ENCODE measurements at places on chromosomes 7 and 10.

DNA sequence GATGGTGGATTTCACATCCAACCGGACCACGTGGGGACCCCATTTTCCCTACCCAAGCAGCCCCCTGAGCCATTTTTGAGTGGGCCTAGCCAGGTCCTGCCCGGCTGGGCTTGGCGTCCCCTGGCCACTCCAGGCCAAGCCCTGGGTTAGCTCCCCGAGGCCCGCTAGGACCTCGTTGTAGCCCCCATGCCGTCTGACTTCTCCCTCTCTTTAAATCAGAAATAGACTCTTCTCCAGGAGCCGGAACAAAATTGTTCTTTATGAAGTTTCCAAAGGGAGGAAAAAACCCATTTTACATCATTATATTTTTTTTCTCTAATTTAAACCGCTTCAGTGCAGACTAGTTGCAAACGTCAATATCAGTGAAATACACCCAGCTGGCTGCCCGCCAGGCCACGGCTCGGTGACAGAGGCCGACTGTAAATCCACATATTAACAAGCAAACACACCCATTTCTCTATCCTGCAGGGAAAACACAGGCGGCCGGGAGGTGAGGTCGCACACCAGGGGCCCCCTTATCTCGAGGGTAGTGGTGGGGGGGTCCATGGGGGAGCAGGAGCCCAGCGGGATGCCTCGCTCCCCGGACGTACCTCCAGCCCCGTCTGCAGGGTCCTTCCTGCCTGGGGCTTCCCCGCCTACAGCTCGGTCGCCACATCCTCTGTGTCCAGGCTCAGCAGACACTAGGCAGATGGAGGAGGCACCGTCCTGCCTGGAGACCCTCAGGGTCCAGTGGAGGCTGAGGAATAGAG lies 72.7 kb downstream of the ELFN1 start:
- no peak for DNase-seq

GRCh38 chr10:101782811-101783735 lies at the start of gene NPM3:
TSS of gene NPM3 (minus strand) at chr10:101783446. CDS start at chr10:101783390, 56 bp downstream.
- no peak for DNase-seq

DNA sequence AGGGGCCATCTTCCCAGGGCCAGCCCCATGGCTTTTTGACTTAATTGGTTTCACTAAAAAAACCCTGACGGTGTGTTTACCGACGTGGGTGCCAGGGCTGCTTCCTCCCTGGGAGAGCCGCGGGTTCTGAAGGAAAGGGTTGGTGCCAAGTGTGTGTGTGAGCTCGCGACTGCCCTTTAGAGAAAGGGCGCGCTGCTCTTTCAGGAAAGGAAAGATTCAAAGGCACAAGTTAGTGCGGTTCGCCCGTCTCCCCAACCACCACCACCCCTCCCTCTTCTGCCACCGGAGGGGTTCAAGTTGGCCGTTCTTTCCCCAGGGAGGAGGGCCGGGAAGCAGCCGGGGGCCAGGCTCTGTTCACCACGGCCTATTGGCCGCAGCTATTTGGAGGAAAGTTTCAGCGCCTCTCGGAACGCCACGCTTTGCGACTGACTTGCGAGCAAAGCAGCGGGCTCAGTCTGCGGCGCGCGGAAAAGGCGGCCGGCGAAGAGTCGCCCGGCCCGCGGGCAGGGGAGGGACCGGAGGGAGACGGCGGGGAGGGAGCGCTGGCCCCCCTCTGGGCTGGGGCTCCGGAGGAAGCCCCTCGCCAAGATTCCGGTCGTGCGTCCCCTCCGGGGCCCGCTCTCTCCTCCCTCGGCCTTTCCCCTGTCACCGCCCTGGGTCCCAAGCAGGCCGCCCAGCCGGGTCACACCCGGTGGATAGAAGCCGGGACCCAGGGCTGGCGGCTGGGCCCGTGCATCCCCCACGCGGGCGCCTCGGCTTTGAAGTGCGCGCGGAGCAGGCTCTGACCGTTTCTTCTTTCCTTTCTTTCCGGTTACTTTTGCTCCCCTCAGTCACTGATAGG lies 165.9 kb upstream of the PPP1R3A start:
- DNase-seq: peak; percentile 53

DNA sequence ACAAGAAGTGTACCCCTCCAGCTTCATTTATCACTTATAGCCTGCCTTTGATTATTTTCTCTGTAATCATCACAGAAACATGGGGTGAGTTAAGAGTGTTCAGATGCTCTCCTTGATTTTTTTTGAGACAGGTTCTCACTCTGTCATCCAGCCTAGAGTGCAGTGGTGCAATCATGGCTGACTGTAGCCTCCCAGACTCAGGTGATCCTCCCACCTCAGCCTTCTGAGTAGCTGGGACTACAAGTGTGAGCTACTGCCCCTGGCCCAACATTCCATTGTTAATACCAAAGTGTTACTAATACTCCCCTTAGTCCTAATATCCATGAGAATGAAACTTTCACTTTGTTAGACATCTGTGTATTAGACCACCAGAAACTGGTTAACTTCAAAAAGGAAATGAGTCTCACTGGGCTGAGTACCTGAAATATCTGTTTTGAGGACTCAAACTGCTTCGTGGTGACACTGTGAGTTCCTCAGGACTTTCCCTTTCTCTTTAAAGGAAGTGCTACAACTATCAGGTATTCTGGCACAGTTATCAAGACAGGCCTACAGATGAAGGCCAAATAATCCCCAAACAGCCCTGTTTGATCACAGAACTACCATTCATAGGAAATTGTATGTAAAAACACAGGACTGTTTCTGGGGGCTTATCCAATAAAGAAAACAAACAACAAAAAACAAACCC lies 20.5 kb upstream of the CFAP70 start:
- no peak for DNase-seq

GRCh38 chr7:104772405-104773345 lies 241.3 kb upstream of the KMT2E start:
- DNase-seq: no peak

GRCh38 chr10:22320591-22321155 lies at the start of gene BMI1:
TSS of gene BMI1 (plus strand) at chr10:22321099. CDS start at chr10:22326450, 5,351 bp downstream.
- peak; percentile 70 for DNase-seq

DNA sequence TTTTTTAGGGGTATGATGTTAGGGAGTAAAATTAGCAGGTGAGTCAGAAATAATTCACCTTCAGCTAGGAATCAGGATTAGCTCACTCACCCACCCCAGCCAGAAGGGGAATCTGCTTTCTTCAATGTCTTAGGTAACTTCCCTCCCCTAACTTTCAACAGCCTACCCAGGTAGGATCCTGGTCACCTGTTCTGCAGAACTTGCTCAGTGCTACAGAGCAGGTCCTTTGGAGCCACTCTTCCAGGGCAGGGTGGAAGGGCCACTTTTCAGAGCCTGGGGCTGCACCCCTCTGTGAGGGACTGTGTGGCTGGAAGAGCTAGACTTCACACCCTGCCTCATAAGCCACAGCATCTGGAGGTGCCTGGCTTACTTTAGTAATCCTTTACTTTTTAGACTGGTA lies 58.1 kb downstream of the SHH start:
- DNase-seq: no peak

DNA sequence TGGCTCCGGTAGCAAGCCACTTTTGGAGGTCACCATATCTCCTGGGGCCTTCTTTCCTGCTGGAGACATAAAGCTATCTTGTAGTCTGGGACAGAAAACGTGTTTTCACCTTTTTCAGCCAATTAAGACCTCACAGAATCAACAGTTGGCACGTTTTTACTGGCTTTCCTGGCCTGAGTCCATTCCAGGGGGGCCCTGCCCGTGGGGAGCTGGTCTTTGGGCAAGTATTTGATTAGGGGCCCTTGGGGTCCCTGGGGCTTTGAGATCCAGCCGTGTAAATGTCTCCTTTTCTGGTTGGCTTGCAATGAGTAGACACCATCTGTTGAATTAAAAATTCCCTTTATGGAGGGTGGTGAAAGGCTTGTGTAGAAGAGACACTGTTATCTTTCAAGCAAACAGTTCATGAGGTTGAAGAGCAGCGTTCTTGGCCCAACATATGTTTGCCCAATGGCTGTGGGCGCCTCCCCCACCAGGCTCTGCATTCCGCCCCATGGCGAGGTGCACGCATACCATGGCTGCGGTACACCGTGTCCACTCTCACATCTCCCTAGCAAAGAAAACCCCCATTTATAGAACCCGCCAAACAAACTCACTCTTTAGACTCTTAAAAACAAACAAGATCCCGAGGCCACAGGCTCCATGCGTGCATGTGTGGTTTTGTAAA lies 593.2 kb downstream of the LRMDA start:
- peak; percentile 10 for DNase-seq

DNA sequence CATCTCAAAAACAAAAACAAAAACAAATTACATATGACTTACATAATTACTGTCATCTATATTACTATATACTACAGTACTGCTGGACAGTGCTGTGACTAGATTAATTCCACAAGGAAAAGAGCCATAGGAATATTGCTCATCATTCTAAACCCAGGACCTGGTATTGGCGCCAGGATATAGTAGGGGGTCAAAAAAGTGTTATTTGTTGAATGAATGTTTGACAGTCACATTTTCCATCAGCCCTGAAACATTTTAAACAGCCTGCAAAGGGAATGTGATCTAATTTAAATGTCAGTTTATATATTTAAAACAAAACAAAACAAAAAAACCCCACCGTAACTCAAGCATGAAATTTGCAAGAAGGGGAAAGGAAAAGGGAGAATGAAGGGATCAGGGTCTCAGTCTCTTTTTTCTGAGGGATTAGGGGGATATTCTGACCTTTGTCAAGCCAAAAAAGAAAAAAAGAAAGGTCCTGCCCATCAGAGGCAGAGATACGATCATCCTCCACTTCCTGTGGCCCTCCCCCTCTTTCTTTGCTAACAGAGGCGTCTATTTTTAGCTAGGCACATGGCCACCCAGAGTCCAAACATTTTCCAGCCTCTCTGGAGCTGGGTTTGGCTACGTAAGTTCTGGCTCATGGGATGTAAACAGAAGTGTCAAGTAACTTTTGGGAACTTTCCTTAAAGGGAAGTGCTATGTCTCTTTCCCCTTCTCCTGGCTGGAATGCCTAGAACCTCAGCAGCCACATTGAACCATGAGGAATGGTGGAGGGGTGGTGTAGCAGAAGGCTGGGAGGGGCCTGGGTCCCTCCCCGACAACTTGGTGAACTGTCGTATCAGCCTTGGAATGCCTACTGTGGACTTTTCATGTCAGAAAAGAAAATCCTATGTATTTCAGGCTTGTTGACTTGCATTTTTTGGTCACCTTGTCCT lies 44.6 kb upstream of the DLG5 start:
- no peak for DNase-seq

DNA sequence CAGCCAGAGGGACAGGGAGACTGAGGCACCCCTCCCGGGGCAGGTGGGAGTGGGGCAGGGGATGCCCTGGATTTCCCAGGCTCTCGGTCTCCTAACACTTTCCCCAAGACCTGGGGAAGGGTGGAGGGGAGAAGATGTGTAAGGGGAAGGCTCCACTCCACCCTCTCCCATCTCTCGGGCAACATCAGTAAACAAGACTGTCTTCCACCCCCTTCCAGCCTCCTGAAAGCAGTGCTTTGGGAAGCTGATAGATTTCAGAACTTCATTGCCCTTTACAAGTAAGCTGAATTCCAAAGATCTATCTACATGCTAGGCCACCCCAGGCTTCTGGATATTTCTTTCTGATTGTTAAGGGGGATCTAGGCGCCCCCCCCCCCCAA lies 3.7 kb downstream of the FLNC start:
- DNase-seq: no peak

DNA sequence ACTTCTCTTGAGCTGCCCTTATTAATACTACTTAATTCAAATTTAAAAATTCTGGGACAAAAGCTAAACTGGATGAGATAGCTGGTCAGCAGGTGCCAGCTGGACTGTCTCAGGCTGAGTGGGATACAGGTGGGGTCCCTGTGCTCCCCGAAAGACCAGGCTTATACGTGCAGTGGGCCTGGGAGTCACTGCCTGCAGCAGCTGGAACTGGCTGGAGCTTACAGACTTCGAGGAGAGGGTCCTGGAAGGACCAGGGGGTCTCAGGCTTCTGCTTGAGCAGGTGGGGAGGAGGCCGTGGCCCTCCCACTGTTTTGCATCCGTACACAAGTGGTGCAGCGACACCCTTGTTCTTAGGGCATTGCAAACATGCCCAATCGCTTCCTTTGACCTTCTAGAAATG lies 203.7 kb downstream of the GLRX3 start:
- DNase-seq: no peak

All from NCI-H446 treated with DMSO at 0.1 percent for 48 hours (cell line).